ENCODE measurements at places on chromosomes 16 and 17.

- H3K4me3 ChIP-seq = no peak overlapping the region
- no peaks in the 10 kb centered on the region for H3K27me3 ChIP-seq
- H3K36me3 ChIP-seq = no peaks in the 10 kb centered on the region
- no peak overlapping the region for H3K27ac ChIP-seq
Measured at GRCh38 chr17:45676695-45677094, 107.4 kb upstream of the CRHR1 start.

- H3K36me3 ChIP-seq = no peaks in the 10 kb centered on the region
- no peaks in the 10 kb centered on the region for H3K27me3 ChIP-seq
- no peak for DNase-seq
- no peaks in the 10 kb centered on the region for H3K4me1 ChIP-seq
- no peak overlapping the region for H3K27ac ChIP-seq
Measured at GRCh38 chr17:33019161-33019890, 27.7 kb downstream of the SPACA3 start.

GRCh38 chr17:79852748-79853147 is 13.5 kb upstream of the CBX4 start:
- no peaks in the 10 kb centered on the region for H3K36me3 ChIP-seq
- no peak for DNase-seq
- H3K27me3 ChIP-seq = no peaks in the 10 kb centered on the region
- no peak overlapping the region for H3K4me3 ChIP-seq

- peak overlapping the region; percentile 49 for H3K27ac ChIP-seq
- H3K36me3 ChIP-seq = no peaks in the 10 kb centered on the region
- no peak for DNase-seq
- H3K4me3 ChIP-seq = no peak overlapping the region
Measured at GRCh38 chr17:4497101-4497824, 1.4 kb upstream of the SPNS2 start.

- H3K27ac ChIP-seq = no peak overlapping the region
- no peaks in the 10 kb centered on the region for H3K27me3 ChIP-seq
- H3K36me3 ChIP-seq = no peaks in the 10 kb centered on the region
Measured at GRCh38 chr16:82639666-82640336, 13.0 kb downstream of the CDH13 start.

DNA sequence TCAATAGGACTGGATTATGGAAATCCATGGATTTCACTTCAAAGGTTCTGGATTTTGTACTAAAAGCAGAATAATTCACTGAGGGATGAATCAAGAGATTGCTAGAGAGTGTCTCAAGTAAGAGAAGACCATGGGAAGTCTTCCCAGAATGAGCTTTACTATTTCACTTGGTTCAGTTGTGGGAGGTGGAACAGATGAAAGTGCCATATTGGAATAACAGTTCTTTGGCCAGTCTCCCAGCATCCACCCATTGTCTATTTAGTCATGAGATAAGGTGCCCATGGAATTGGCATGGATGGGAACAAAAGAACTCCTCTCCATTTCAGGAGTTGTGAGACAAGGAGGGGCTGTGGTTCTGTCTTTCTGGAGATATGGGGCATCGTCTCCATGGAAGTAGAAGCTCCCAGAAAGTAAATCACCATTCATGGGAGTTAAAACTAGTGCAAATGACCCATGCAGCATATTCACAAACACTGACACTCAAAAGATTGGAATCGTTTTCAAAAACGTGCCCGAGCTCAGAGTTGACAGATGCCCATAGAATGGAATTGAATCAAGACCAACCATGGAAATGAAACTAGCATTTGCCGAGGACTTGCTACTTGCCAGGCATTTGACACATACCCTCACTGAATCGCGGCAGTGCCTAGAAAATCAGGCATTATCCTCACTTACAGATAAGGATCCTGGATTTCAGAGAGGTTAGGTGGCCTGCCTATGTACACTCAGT is 36.2 kb upstream of the CLEC3A start:
- no peaks in the 10 kb centered on the region for H3K36me3 ChIP-seq
- no peaks in the 10 kb centered on the region for H3K27me3 ChIP-seq
- DNase-seq = no peak
- no peaks in the 10 kb centered on the region for H3K4me1 ChIP-seq
- no peak overlapping the region for H3K27ac ChIP-seq

GRCh38 chr17:8138374-8138671 is 13.9 kb downstream of the PER1 start:
- peak overlapping the region; percentile 25 for H3K4me3 ChIP-seq
- no peak for DNase-seq
- peaks cover 6% of the 10 kb centered on the region for H3K4me1 ChIP-seq
- H3K27me3 ChIP-seq = no peaks in the 10 kb centered on the region
- H3K36me3 ChIP-seq = peaks cover 37% of the 10 kb centered on the region
- H3K27ac ChIP-seq = no peak overlapping the region

DNA sequence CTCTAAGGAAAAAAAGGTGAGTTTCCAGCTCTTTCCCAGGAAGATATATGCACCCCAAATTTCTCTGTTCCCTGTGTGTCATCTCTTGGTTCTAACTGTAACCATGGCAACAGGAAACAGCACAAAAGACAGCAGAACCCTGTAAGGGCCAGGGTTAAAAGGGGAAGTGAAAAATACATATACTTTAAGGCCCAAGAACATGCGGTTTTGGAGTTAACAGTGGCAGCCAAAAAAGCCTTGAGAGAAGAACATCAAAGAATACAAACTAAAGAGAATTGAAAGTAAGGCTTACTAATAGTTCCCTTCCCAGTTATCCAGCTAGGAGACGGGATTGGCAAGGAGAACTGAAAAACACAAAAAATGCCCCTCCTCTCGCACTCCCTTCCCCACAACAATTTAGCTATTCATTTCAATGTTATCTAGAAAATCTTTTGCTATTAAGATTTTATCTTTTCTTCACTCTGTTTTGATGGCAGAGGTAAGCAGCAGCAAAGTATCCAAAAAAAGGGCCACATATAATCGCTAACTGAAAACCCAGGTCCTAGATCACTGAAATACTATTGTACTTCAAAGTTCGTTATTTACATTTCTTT is 1.5 kb downstream of the SPOP start:
- no peaks in the 10 kb centered on the region for H3K27me3 ChIP-seq
- DNase-seq = no peak
- H3K27ac ChIP-seq = peak overlapping the region; percentile 98

DNA sequence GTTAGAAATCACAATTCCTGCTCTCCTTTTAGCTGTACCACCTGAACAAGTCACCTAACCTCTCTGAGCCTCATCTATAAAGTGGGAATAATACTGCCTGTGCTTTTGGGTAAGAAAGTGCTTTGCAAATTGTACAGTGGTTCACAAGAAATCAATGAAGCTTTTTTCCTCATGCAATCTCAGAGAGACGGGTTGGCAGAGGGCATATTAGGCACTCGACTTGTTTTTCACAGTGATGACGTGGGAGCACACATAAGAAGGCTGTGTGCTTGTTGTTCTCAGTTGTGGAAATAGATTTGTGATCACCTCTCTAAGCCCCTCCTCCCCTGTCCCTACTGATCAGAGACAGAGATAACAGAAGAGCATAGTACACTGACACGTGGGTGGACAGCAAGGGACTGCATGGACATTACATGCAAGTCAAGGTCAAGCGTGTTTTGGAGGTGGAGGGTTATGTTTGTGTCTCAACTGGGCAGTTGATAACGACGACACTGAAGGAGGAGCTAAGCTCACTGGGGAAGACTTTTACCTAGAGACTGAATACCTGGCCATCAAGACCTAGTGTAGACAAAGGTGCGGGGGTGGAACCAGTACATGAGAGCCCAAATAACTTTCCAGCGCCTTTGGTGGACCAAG is 1.7 kb upstream of the GPT2 start:
- no peaks in the 10 kb centered on the region for H3K27me3 ChIP-seq
- peak overlapping the region; percentile 91 for H3K27ac ChIP-seq
- peak overlapping the region; percentile 91 for H3K4me3 ChIP-seq
- peak; percentile 49 for DNase-seq
- H3K36me3 ChIP-seq = no peaks in the 10 kb centered on the region
- peaks cover 24% of the 10 kb centered on the region for H3K4me1 ChIP-seq

DNA sequence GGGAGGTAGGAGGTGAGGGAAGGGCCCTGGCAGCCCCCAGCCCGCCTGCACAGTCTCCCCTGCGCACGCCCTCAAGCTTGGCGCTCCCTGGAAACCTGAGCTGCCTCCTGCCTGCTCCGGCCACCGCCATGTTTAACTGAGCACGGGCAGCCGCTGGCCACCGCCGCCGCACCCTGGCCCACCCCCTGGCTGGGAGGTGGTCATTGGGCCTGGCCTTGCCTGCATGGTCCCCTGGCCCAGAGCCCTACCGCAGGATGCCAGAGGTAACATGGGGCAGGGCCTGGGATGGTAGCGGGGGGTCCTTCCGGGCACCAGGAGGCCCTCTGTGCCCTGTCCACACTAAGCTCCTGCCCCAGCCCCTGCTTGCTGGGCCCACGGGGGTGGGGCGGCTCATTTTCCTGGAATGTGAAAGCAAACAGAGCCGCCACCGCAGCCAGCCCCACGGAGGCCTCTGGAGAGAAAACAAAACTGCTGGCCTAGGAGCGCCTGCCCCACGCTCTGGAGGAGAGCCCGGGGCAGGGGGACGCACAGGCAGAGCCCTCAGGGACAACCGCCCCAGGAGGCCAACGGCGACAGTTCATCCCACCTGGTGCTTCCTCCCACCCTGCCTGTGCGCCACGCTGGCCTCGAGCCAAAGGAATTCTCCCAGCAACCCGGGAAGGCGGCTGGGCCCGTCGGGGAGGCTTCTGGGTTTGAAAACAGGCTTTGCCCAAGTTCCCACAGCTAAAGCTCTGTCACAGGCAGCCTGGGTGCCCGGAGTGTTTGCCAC is 8.9 kb downstream of the NHERF2 start:
- H3K27me3 ChIP-seq = no peaks in the 10 kb centered on the region
- H3K27ac ChIP-seq = peak overlapping the region; percentile 51
- DNase-seq = no peak

- no peak overlapping the region for H3K27ac ChIP-seq
- no peak overlapping the region for H3K4me3 ChIP-seq
- DNase-seq = no peak
- no peaks in the 10 kb centered on the region for H3K4me1 ChIP-seq
- no peaks in the 10 kb centered on the region for H3K36me3 ChIP-seq
Measured at GRCh38 chr17:55969562-55970324, 183.5 kb upstream of the ANKFN1 start.

- no peak for DNase-seq
- no peak overlapping the region for H3K4me3 ChIP-seq
- H3K36me3 ChIP-seq = no peaks in the 10 kb centered on the region
- no peaks in the 10 kb centered on the region for H3K4me1 ChIP-seq
- no peaks in the 10 kb centered on the region for H3K27me3 ChIP-seq
Measured at GRCh38 chr17:66438101-66438500, 135.7 kb downstream of the PRKCA start.

- H3K27me3 ChIP-seq = no peaks in the 10 kb centered on the region
- H3K36me3 ChIP-seq = no peaks in the 10 kb centered on the region
- H3K27ac ChIP-seq = no peak overlapping the region
- no peak overlapping the region for H3K4me3 ChIP-seq
- DNase-seq = no peak
Measured at GRCh38 chr17:75476752-75477489, 20.5 kb downstream of the TMEM94 start.

DNA sequence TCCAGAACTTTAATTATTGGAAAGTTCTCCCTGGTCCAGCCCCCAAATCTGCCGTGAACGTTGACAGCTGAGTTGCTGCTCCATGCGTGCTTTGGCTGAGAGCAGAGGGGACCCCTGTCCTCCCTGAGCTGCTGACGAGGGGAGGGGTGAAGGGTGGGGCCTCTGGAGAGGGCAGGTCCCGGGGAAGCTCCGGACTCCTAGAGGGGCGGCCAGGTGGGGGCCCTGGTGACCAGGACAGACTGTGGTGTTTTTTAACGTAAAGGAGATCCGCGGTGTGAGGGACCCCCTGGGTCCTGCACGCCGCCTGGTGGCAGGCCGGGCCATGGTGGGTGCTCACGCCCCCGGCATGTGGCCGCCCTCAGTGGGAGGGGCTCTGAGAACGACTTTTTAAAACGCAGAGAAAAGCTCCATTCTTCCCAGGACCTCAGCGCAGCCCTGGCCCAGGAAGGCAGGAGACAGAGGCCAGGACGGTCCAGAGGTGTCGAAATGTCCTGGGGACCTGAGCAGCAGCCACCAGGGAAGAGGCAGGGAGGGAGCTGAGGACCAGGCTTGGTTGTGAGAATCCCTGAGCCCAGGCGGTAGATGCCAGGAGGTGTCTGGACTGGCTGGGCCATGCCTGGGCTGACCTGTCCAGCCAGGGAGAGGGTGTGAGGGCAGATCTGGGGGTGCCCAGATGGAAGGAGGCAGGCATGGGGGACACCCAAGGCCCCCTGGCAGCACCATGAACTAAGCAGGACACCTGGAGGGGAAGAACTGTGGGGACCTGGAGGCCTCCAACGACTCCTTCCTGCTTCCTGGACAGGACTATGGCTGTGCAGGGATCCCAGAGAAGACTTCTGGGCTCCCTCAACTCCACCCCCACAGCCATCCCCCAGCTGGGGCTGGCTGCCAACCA is at the start of gene MC1R:
TSS of gene MC1R (plus strand) at position 410 of the 895 bp plus-strand sequence. CDS start at position 807, 397 bp downstream.
- no peak for DNase-seq
- H3K27ac ChIP-seq = no peak within 1 kb of the TSS
- H3K27me3 ChIP-seq = peaks cover 5% of the 10 kb centered on the region
- H3K4me1 ChIP-seq = no peaks in the 10 kb centered on the region

- H3K4me3 ChIP-seq = no peak overlapping the region
- no peaks in the 10 kb centered on the region for H3K27me3 ChIP-seq
- no peaks in the 10 kb centered on the region for H3K4me1 ChIP-seq
- H3K27ac ChIP-seq = no peak overlapping the region
Measured at GRCh38 chr17:69358688-69359596, 32.0 kb upstream of the ABCA5 start.

GRCh38 chr17:47676199-47676472 is 17.8 kb upstream of the TBKBP1 start:
- DNase-seq = no peak
- no peaks in the 10 kb centered on the region for H3K4me1 ChIP-seq
- H3K27ac ChIP-seq = no peak overlapping the region
- no peaks in the 10 kb centered on the region for H3K27me3 ChIP-seq
- no peak overlapping the region for H3K4me3 ChIP-seq

GRCh38 chr16:28491230-28491969 is 474 bp downstream of the CLN3 start:
- peaks cover 11% of the 10 kb centered on the region for H3K4me1 ChIP-seq
- H3K4me3 ChIP-seq = peak overlapping the region; percentile 94
- no peaks in the 10 kb centered on the region for H3K36me3 ChIP-seq
- DNase-seq = peak; percentile 73

DNA sequence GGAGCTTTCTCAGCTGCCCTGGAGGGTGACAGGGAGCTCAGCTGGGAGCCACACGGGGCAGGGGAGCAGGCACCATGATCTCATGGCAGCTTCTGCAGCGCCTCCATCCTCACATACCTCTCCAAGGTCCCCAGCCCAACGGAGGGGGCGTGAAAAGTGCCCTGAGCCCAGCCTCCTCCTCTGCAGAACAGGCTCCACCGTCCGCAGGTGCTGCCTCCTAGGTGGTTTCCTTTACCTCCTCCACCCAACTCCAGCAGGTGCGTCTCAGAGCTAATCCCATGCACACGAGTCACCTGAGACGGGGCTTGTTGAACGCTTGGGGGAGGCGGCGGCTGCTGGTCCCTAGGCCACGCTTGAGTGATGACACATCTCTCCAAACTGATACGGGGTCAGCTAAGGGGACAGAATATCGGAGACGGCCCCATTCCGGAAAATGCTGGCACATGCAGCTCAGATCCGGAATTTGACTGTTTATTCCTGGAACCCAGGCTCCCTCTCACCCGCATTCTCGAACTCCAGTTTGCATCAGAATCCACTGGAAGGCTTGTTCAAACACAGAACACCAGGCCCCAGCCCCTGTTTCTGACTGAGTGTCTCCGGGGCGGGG is 387 bp upstream of the SLC38A8 start:
- H3K27me3 ChIP-seq = no peaks in the 10 kb centered on the region
- no peak overlapping the region for H3K4me3 ChIP-seq
- DNase-seq = no peak
- H3K4me1 ChIP-seq = peaks cover 3% of the 10 kb centered on the region

All from pancreas (tissue), 10 donors.